ENCODE measurements at places on chromosomes 3 and 15.

DNA sequence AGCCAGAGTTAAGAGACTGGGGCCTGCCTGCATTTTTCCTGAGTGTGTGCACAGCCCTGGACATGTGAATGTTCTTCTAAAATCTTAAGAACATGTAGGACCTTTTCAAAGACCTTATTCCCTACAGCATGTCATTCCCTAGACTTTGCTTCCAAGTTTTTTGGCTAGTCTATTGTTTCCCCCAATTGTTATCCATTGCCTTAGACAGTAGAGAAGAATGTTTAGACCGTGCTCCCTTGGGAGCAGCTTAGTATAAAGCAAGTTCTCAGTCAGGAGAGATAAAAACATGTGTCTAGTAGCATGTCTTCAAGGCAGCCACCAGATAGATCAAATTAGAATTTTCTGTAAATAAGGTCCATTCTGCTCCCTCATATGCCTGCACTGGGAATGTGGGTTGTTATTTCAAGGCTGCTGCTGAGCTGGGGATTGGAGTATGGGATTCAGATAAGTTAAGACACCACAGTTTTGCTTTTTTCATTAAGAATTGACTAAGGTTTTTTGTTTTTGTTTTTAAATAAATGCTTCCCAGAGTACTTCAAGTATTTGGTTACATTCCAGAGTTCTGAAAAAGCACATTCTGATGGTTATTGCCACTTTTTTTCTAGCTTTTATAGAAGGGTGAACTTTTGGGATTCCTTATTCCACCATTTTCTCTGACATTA lies 246.7 kb downstream of the RORA start:
- DNase-seq = no peak

GRCh38 chr3:36774052-36774451 lies 9.7 kb upstream of the DCLK3 start:
- DNase-seq = peak; percentile 12

- no peak for DNase-seq
Observed at GRCh38 chr3:159263750-159264553, 462.1 kb downstream of the MFSD1 start.

- no peak for DNase-seq
Observed at GRCh38 chr3:101851072-101851770, 1.9 kb downstream of the NFKBIZ start.

- no peak for DNase-seq
Observed at GRCh38 chr15:56339594-56339993, 25.6 kb upstream of the TEX9 start.
